HepG2 (cell line): ENCODE measurements at places on chromosomes 6 and 20.

DNA sequence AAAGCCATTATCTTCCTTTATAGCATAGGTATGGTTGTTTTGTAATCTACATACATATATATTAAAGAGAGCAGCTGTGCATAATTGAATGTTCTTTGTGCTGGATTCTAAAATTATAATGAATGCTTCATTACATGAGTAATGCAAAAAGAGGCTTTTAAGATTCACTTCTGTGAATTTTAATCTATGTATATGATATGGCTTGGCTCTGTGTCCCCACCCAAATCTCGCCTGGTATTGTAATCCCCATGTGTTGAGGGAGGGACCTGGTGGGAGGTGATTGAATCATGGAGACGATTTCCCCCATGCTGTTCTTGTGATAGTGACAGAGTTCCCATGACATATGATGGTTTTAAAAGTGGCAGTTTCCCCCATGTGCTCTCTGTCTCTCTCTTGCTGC is 255.4 kb downstream of the GRM1 start:
- no peak for DNase-seq

DNA sequence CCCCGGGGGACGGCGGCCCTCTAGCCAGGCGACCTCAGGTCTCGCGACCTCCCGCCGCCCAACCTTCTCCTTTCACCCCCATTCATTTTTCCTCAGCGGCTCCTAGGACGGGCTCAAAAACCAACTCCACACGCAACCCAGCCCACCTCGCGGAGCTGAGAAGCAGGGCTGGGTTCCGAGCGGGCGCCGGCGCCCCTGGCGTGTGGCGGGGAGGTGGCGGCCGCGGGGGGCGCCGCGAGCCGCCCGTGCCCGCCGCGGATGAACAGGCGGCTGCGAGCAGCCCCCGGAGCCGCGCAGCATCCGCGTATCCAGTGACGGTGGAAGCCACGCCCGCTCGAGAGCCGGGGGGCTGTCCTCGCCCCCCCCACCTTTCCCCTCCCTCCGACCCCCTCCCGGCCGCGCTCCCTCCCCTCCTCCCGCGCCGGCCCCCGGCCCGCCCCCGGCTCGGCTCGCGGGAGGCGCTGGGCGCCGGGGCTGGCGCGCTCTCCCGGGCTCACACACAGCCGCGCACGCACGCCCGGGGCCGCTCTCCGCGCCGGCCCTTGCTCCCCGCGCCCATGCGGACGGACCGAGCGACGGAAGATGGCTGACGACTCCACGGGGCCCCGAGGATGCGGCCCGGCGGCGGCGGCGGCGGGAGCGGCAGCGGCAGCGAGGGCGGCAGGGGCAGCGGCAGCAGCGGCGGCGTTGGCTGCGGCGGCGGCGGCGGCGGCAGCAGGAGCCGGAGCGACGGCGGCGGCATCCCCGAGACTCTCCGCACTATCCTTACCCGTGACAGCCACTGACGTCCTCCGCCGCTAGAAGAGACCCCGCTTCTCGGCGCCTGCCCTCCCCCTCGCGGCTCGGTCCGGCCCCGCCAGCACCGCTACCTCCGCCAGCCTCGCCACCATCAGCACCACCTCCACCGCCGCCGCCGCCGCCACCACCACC is at the start of gene SOBP:
SOBP (plus strand) TSS at position 482 of the 930 bp plus-strand sequence. CDS start 500 bp downstream, outside the sequence.
- peak; percentile 44 for DNase-seq

GRCh38 chr6:43976706-43977403 is 150.4 kb downstream of the MRPL14 start:
- DNase-seq: no peak

DNA sequence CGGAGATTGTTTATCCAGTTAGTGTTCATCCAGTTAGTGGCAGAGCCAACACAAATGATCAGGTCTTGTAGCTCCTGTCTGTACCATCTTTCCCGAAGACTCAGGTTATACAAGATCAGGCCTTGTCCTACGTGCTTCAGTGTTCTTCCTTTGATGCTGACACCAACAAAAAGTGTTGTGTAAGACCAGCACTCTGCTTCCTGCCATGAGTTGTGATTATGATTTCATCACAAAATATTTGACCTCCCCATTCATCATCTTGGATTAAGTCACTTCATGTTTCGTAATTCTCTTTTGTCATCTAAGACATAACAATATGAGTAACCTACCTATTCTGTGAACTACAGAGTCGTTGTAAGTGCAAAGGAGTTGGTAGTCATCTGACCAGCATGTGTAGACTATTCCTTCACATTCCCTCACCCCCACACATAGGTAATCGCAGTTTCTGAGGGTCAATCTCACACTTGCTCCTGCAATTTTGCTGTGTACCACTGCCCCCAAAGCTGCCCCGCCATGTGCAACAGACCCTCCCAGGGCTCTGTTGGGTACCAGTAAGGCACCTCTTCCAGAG is 135.6 kb upstream of the SLC22A23 start:
- peak; percentile 52 for DNase-seq

DNA sequence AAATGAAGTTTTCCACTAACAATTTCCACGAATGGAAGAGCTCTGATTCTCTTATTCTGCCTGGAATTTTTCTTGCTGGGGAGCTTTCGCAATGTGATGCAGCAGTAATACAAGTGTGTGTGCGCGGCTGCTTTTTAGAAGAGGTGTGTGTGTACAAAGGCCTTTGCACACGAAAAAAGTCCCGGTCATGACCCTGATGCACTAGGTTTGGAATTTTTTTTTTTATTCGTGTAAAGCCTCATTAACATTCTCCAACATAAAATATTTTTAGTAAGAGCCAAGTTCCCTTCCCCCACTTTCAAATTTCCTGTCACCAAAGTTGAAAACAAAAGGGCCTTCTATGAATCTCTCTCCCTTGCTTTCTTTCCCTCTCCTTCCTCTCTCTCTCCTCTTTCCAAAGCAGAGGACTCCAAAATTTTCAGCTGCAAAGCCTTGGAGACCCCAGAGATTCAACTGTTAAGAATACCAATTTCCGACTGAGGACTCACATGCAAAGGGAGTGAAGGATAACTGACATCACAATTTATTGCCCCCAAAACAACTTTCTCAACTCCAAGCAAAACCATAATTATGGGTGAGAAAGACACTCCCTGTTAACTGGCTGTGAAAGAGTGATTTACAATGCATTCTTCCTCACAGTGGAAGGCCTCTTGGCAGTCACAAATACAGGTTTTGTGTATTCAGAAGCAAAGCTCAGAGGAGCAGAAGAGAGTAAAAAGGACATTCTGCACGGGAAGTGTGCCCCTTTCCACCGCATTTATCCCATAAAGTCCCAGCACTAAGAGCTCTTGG is 421.2 kb upstream of the JARID2 start:
- no peak for DNase-seq

GRCh38 chr20:48877304-48877703 is 44.2 kb upstream of the ARFGEF2 start:
- no peak for DNase-seq

- DNase-seq: no peak
Observed at GRCh38 chr20:846894-847278, 13.4 kb downstream of the FAM110A start.

- no peak for DNase-seq
Observed at GRCh38 chr6:1321738-1322137, 9.8 kb downstream of the FOXQ1 start.

DNA sequence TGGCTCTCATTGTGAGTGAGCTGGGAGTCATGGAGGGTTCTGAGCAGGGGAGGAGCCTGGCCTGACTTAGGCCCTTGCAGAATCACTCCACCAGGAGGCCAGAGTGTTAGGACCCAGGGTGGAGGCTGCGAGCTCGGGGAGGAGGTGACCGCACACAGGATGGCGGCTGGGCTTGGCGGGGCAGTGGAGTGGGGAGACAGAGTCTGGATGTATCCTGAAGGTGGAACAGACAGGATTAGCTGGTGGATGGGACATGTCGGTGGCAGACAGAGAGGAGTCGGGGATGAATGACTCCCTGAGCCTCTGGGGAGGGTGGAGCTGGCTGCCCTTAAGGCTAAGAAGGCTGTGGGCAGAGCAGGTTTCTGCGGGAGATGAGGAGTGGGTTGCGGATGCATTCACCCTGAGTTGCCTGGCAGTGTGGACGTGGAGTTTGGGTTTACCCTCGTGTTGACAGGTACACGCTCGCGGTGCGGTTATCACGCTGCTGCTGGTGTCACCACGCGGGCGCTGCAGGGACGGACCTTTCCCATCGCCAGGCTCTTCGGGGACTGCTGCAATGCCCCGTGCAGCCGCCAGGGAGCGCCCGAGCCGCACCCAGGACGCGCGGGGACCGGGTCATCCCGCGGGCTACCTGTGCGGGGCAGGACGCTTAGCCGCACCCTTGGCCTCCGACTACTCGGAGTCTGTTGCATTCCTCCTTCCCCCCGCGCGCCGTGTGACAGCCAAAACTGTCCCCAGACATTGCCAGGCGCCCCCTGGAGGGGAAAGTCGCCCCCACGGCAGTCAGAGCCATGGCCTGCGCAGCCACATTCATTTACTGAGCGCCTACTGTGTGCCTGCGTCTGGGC is 43.0 kb upstream of the PTGIS start:
- peak; percentile 87 for DNase-seq

GRCh38 chr6:111984081-111984480 is 69.8 kb upstream of the CCN6 start:
- DNase-seq: no peak

DNA sequence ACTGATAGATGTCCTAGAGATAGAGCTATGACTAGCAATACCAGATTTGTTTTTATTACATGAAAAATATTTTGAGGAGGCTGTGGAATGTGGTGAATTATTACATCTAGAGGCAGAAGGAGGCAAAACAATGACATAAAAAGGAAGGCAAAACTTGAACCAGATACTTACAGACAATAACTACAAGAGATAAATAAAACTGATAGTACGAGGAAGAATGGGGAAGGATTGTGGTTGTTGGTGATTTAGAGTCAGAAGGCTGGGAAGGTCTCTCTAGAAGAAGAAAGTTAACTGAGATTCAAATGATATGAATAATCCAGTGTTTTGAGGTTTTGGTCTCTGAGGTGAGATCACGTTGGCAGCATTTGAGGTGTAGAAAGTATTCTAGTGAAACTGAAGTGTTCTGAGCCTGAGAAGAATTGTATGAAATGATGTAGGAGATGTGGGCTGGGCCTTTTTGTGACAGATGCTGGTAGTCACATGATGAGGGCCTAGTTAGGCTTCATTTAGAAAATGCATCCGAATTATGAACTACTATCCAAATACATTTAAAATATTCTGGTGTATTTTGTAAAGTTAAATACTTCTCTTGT is 589.1 kb downstream of the EYS start:
- DNase-seq: no peak

GRCh38 chr6:111471533-111471932 is 11.5 kb downstream of the REV3L start:
- DNase-seq: no peak

GRCh38 chr20:40688129-40689099 is 622 bp downstream of the MAFB start:
- no peak for DNase-seq

DNA sequence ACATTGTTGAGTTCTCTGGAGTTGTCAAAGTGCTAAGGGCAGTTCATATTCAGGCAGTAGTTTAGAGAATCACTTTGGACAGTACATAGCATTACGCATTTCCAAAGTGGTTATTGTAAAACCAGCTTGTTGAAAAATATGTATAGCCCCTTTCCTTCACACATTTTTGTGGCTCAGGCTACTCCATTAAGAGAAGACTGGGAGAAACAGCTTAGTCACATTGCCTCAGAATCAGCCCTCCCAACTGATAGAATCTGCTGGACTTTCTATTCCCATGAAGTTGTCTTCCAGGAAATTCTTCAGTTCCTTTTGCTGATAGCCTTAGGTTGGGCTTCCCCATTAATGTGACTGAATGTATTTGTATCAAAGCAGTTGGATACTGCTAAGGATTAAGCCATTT is 39.5 kb upstream of the HDGFL1 start:
- no peak for DNase-seq

GRCh38 chr6:41901882-41902519 is 6.8 kb upstream of the USP49 start:
- no peak for DNase-seq

GRCh38 chr6:168956141-168956838 is 297.4 kb downstream of the THBS2 start:
- DNase-seq: no peak

DNA sequence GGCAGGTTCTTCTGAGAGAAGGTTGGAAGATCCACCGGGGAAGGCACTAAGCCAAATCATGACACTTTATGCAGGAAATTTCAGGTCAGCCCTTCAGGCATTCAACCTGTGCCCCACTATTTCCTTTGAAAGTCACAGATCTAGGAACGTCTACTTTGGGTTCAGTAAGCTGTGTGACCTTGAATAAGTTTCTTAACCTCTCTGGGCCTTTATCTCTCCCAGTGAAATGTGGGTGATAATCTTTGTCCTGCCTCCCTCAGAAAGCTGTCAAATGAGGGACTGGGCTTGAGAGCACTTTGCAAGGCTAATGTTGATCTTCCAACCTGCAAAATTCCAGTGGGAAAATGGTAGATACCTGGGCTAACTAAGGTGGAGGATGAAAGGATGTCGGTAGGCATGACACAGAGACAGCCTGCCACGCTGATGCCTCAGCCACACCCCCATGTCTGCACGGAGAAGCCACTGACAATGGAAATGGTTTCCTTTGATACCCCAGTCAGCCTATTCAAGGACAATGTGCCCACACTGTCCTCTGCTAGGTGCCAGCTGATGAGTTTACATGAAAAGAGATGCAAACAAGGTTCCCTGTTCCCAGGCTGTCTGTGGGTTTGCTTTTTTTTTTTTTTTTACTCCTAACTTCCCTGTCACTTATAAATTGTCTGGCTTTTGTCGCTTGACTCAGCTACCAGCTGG is 9.3 kb downstream of the BNIP5 start:
- DNase-seq: no peak

GRCh38 chr6:155382338-155382685 is 68.0 kb upstream of the TFB1M start:
- no peak for DNase-seq

DNA sequence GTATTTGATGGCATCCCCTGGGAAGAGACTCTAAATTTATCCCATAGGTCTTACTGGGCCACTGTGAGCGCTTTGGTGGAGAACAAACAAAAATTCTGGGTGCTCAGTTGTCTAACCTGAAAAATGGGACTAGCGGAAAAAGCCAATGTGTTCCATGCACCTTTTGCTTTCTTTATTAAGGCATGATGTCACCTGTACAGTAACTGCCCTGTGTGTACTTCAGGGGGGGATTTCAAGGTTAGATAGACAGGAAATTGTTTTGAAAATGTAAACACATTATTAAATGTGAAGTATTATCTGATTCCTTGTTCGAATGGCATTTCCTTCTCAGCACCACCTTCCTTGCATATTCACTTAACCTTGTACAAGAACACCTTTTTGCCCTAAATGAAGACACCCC is 1.2 kb upstream of the EDN1 start:
- no peak for DNase-seq

DNA sequence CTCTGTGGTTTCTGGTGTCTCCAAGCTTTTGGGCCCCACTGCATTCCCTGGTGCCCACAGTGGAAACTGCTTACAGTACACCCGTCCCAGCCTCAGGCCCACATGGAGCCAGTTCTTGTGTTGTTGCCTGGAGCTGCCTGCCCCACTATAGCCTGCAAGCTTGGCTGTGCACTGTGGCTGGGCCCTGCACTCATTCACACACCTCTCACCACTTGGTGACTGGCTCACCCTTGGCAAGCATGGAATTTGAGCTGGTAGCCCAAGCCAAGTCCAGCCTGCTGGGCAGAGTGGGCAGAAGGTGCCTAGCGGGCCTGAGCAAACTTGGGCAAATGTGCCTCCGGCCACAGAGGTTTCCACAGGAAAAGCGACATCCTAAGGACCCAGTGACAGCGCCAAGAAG is 472.3 kb downstream of the MMUT start:
- DNase-seq: no peak
